Stimulated activated CD4-positive, alpha-beta T cell treated with anti-CD3 and anti-CD28 coated beads, Interleukin-1b, Interleukin-23, amount 100 ng/mL, for 48 hours (primary cell): ENCODE measurements at places on chromosomes 6 and 20.

DNA sequence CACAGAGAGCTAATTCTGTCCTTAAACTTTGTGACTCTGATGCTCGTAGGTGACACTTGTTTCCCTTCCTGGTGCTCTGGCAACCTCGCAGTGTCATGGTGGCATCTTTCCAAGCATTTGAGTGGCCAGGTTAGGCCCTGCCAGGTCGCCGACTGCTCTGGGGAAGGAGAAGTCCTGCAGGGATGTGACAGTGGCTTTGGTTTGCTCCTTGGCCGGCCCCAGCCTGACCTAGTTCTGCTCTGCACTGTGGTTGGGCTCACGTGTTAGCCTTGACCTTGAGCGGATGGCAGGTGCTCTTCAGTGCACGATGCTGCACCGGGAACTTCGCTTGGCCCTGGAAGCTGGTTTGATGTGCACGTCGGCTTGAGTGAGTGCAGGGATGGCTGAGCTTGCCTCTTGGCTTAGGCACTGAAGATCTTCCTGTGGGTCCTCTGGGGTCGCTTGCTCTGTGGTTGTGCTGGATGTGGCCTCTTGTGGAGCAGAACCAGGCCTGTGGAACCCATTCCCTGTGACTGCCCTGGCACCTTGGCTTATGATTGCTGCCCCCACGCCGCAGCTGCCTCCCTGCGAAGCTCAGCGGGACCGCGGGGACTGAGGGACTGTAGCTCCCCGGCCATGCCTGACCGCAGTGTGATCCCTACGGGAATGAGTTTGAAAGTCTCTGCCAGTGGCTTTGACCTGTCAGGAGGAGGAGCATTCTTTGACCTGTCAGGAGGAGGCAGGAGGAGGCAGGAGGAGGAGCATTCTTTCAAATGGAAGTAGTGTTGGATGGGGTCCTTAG is 8.7 kb downstream of the OSBPL2 start:
- DNase-seq = no peak

DNA sequence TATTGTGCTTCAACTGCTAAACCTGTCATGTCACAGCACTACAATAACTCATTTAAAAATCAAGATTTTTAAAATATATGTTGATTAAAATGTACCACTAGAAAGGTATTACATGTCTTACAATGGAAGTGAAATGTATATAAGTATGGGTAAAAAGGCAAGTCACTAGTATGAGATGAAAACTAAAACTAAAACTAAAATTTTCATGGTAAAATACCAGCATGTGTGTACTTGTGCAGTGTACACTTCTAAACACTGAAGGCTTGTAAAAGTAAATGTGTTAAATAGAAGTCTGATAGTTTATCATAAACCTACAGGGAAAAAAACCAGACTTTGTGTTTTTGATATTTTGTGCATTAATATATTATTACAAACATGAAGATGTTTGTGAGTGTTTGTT is 13.7 kb upstream of the TMEM244 start:
- DNase-seq = no peak

DNA sequence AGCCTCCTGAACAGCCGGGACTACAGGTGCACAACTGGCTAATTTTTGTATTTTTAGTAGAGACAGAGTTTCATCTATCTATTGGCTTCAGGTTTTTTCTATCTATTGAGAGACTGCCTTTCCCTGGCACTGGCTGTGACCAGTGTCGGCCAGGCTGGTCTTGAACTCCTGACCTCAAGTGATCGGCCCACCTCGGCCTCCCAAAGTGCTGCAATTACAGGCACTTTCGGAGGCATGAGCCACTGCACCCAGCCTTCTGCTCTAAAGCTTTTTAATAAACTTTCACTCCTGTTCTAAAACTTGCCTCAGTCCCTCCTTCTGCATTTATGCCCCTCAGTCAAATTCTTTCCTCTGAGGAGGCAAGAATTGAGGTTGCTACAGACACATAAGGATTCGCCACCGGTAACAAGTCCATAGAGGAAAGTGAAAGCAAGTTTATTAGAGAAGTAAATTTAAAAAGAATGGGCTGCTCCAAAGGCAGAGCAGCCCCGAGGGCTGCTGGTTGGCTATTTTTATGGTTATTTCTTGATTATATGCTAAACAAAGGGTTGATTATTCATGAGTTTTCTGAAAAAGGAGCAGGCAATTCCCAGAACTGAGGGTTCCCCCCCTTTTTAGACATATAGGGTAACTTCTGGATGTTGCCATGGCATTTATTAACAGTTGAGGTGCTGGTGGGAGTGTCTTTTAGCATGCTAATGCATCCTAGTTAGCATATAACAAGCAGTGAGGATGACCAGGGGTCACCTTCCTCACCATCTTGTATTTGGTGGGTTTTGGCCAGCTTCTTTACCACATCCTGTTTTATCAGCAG is 44.8 kb upstream of the RNGTT start:
- DNase-seq = no peak

GRCh38 chr20:24781418-24781980 is 167.6 kb upstream of the CST7 start:
- no peak for DNase-seq

DNA sequence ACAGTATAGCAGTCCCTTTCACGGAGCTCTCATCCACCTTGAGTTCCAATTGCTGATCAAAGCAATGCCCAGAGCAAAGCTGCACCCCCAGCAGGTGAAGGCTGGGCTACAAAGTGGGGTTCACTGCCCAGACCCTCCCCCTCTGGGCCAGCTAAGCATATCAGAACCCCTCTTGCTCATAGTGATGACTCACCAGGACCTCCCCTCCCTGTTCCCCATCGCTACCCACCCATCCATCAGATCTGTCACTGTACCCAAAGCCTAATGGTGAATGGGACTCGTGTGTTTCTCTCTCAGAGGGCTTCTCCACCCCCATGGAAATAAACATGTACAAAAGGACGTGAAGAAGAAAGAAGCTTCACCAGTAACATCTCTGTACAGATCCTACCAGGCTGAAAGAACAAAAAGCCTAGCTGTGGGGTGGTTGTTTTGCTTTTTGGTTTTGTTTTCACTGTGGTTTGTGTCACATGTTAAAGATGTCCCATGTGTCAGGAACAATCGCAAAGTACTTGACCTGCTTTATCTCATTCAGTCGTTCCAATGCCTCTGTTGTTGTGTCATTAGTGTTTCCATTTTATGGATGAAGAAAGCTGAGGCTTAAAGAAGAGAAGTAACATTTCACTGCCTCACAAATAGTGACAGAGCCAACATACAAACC is 518.5 kb downstream of the CD83 start:
- no peak for DNase-seq

DNA sequence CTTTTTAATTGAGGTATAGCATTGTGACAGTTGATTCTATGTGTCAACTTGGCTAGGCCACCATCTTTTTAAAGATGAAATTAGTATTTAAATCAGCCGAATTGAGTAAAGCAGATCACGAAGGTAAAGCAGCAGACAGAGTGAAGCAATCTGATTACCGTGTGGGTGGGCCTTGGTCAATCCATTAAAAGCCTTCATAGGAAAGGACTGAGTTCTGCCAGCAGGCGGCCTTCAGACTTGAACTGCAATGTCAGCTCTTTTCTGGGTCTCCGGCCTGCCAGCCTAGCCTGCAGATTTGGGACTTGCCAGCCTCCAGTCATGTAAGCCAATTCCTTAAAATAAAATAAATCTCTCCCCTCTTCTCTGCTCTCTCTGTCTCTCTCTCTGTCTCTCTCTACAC is 22.4 kb upstream of the TGM2 start:
- no peak for DNase-seq

DNA sequence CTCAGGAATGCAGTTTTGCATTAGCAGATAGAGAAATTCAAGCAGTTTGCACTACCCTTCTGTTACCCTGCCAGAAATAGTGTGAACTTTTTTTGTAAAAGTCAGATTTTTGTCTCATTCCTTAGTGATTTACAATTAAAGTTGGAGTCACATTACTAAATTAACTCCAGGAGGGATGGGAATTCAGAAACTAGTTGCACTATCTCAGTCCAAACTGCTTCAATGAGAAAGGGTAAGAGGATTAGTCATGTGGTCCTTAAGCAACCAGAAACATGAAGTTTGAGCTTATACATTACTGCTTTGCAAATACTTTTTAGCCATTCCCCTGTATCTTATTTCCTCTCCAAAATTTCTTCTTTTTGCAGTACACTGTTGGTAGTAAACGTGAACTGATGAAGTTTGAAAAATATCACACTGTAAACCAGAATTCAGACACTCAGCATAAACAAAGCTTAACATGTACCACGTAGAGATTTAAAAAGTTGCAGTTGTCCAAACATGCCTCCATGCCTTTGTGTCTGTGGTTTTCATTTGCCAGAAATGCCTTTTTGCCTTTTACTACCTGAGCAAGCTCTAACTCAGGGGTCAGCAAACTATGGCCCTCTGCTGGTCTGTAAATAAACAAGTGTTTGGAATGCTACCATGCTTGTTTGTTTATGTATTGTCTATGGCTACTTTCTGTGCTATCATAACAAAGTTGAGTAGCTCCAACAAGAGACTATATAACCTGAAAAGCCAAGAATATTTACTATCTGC is 49.7 kb downstream of the TP53INP2 start:
- DNase-seq = no peak

- DNase-seq = no peak
Observed at GRCh38 chr6:83893024-83893423, 33.5 kb downstream of the CYB5R4 start.

DNA sequence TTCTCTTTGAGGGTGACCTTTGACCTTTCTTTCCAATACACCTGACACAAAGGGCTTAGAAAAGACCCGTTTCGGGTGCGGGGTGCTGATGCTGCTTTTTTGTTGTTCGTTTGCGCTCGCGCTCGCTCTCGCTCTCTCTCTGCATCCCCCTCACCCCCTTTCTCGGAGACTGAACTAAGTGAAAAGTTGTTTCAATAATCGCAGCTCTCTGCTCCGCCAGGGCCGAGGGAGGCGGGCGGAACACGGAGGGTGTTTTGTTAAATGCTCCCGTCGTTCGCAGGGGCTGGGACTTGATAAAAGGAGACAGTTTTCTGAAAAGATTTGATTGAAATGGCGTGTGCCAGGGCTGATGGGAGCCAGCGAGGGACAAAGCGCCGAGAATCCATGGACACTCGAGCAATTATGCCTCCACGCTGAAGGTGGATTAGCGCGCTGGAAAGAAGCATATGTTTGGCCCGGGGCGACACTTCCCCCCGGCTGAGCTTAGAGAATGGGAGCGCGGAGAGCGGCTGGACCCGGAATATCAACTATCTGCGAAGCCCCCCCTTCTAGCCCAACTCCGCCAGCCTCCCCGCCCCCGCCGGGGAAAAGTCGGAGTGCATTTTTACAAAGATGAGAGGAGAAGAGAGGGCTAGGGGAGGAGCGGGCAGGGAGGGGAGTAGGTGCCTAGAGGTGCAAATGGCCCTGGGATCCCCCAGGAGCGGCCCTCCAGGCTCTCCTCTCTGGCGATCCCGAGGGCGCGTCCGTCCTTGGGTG is 25.0 kb downstream of the TFAP2A start:
- no peak for DNase-seq

DNA sequence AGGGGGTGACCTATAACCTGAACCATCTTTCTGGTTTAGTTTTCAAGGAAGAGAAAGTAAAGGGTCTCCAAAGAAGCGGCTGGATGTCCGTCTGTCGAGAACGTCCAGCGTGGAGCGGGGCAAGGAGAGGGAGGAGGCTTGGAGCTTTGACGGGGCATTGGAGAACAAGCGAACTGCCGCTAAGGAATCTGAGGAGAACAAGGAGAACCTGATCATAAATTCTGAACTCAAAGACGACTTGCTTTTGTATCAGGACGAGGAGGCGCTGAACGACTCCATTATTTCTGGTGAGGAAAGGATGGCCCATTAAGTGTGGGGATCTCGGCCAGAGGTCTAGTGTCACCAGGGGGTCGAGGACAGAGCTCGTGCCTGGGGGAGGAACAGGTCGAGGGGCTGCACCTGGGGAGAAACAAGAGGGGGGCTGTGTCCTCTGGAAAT is 159.2 kb downstream of the SYCP2 start:
- DNase-seq = no peak

DNA sequence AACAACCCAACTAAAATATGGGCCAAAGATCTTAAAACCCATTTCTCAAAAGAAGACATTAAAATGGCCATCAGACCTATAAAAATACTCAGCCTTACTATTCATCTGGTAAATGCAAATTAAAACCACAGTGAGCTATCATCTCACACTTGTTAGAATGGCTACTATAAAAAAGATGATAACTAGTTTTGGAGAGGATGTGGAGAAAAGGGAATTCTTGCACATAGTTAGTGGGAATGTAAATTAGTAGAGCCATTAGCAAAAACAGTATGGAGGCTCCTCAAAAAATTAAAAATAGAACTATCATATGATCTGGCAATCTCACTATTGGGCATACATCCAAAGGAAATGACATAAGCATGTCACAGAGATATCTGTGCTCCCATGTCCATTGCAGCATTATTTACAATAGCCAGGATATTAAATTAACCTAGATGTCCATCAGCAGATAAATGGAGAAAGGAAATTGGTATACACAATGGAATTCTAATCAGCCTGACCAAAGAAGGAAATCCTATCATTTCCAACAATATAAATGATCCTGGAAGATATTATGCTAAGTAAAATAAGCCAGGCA is 2.9 kb downstream of the SIRPB1 start:
- no peak for DNase-seq

- DNase-seq = no peak
Observed at GRCh38 chr20:48897305-48898010, 24.1 kb upstream of the ARFGEF2 start.

DNA sequence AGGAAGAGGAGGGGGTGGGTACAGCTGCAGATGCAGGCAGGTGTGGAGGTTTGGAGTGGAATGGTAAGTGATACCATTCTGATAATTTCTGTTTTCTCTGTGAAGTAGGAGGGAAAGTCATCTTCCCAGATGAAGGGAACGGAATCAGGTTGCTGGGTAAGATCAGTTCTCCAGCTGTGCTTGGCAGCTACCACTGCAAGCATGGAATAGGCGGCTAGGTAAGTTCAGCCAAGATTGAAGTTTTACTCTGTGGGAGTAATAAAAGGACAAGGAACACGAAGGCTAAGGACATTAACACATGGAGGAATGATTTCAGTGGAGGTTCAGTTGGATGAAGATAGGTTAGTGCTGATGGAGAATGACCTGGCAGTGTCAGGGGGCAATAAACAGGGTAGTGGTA is 128.3 kb downstream of the CARMIL1 start:
- DNase-seq = no peak

DNA sequence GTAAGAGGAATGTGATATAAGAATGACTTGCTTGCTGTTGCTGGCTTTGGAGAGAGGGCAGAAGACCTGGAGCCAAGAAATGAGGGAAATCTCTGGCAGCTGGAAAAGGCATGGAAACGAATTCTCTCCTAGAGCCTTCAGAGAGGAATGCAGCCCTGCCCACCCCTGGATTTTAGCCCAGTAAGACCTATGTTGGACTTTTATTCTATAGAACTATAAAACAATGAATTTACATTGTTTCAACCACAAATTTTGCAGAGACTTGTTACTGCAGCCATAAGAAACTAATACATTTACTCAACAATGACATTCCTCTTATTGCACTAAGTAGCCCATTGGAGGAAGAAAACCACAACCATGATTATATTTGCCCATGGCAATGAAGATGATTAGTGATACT is 39.5 kb upstream of the PREP start:
- no peak for DNase-seq

DNA sequence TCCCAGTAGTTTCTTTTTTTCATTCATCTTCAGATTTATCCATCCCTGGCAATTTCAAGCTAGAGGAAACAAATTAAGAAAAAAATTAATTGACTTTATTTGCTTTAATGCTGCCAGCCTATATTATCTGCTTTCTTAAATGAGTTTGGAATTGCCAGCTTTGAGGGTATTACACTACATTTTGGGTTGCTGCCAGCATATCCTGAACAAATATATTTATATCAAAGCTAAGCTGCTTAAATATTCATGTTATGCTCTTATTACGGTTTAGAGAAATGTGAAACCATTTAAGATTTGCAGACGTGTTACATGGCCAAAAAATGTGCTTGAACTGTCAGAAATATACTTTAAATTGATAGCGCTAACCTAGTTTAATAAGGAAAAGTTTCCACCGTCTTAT is 59.7 kb downstream of the GRIK2 start:
- no peak for DNase-seq
